ENCODE measurements at places on chromosomes 4 and X.
A peak's percentile ranks its signal among the peaks of the same experiment; 100 is the strongest.

GRCh38 chrX:13265549-13266132 lies 54.2 kb downstream of the ATXN3L start:
- DNase-seq, result no peak

GRCh38 chr4:183053681-183054080 lies 45.4 kb upstream of the WWC2 start:
- DNase-seq, result no peak

- DNase-seq, result no peak
These were observed 46.2 kb downstream of the FAM9B start for GRCh38 chrX:8987672-8988250.

DNA sequence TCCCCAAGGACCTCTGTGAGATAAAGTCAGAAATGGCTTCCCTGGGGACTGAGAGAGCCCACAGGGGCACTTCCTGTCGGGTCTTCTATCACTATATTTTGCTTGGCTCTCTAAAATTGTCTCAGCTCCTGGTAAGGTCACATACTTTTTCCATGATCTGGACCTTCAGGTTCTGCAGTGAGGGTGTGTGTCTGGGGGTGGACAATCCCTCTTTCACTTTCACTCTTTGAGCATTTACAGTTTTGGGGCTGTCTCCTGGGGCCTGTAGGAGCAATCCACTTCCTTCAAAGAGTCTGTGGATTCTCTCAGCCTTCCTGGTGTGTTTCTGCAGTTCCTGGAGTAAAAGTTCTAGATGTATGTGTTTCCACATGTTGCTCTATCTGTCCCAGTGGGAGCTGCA lies 335.7 kb downstream of the FSTL5 start:
- DNase-seq, result no peak

- no peak for DNase-seq
These were observed 36.1 kb upstream of the HMX1 start for GRCh38 chr4:8907596-8908205.

DNA sequence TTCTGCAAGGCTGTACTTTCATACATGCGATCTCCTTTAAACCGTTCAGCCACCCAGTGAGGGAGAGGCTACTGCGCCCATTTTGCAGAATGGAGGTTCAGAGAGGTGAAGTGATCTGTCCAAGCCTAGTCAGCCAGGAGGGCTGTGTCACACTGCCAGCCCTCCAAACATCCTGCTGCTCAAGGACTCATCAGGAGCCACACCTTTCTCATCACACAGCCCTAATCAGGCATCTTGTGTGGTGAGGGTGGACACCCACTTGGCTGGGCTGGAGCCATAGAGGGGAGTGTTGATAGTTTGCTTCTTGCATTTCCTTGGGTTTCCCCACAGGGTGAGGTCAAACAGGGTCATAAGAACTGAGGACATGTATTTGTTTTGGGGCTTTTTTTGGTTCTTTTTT lies 5.4 kb upstream of the CXCR3 start:
- DNase-seq, result no peak

DNA sequence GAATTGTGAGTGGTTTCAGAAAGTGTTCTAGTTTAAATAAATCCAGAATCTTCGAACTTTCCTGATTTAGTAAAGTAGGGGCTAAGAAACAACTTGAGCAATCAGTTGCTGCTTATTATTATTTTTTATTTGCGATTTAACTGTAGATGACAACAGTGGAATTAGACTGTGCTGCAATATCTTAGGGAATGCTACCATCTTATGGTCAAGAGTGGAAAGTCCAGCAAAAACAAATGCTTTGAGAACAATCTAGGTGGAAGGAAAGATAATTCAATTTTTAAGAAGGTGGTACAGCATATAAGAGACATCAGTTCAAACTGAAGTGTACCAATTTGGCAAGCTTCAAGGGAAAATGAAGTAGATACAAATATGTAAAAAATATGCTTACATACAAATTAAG lies 73.3 kb downstream of the CYLC1 start:
- no peak for DNase-seq

- DNase-seq, result peak; percentile 35
These were observed 11.2 kb upstream of the SCRG1 start for GRCh38 chr4:173410079-173410478.

DNA sequence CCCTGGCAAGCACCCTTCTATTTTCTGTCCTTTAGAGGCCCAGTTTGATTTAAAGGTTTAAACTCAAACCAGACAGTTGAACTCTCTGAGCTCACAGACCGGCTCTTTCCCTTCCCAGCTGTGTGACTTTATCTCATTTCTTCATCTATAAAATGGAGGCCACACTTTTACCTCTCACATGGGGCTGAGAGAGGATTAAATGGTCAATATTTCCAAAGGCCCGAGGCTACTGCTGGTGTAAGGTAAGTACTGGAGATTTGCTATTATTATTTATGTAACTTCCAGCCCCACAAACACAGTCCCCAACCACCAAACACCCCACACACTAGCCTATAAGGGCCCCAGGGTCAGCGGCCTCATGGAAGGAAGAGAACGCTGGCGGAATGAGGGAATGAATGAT lies 13.6 kb upstream of the CYTL1 start:
- DNase-seq, result no peak

DNA sequence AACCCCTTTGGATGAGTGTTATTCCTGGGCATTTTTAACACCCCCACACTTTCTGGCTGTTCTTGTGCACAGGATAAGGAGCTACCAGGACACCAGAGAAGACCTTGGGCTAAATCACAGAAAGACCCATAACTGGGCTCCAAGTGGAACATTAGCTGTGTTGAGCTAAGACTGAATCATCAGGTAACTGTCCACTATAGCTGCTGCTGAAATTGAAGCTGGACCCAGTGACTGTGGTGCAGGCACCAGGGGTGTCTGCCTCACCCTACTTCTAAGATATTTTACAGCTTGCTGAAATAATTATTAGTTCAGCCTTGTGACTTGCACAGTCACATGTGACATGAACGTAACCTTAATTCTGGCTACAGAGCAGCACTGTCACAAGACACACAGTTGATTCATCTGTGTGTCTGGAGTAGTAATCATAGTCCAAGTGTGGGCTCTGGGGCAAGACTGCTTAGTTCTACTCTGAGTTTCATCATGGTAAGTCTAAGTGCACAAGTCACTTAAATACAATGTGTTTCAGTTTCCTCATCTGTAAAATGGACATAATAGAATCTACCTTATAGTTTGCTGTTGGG lies 127.4 kb downstream of the SLC39A8 start:
- DNase-seq, result no peak

DNA sequence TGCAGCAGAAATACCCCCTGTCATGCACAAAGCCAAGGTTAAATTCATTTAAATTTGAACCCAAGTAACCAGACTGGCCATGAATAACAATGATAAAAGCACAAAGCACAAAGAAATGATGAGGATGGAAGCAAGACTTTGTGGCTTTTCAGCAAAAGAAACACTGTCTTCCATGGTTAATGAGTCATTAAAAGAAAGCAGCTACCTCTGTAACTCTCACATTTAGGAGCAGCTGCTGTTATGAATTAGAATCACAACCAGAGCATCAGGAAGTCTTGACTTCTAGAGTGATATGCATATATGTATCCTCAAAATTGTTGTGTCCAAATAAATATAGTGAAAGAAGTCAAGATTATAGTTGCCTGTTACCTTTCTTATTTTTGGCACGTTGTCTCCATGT lies 70.7 kb upstream of the RPS6KA6 start:
- DNase-seq, result no peak

DNA sequence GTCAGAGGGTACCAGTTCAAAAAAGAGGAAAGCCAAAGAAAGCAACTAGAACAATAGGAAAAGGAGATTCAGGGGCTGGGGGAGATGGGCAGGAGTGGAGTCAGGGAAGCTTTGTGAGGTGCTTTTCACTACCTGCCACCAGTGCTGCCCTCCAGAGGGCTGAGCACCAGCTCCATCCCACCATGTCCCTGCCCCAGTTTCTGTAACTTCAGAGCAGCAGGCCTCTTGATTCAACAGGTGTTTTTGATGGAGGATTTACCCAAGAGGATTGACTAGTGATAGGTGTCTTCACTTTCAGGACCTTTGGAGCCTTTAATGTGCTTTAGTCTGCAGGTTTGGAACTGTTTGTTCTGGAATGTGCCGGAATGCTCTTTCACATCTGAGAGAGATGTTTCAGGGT lies 12.1 kb downstream of the KIT start:
- DNase-seq, result no peak

DNA sequence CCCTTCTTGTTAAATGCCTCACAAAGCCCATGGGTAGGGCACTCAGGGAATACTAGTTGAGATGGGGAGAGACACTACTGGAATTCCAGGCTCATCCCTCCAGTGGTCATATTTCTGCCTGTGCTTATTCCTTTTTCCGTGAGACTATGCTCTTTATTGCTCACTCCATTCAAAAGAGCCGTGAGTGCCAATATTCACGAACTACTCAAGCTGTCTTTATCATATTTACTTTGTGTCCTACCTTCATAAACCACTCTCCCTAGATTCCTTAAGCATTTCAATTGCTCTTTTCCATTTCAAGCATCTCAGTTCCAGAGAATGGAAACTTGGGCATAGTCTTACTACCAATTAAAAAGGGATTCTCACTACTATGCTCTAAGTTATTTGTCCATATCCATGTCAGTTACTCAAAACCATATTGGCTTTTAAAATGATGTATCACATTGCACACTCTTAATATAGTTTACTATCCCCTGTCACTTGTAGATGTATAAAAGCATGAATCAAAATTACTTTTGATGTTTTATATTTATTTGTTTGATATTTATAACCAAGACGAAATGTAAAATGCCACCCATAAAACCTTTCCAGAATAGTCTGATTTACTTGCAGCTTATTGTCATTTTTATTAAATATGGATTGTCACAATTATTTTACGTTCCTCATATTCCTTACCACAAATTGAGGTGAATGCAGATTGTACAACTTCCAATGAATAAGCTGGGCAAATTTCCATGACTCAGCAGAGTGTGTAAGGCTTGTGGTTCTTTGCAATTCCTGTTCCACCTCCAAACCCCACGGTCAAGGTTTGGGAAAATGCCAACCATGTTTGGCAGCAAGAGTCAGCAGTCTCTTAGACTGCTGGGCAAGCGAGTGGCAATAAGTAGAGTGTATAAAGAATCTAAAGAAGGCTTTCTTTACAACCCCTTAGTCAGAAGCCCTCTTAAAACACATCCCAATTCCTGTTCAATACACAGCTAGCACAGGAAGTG lies 24.4 kb downstream of the ENOX2 start:
- no peak for DNase-seq

DNA sequence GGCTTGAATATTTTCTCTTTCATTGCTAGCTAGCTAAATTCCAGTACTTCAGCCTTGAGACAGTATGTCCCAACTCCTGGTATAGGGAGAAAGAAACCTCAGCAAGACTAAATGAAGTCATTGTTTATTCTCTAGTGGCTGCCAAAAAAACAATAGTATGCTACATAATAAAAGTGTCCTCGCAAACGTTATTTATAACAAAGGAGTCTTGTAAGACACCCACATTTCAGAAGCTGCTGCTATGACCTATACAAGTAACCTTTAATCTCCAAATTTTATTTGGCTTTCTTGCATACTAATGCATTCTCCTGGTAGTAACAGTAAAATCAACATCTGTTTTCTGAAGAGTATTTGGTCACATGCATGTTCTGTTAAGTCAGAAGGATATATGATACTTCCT lies 28.8 kb downstream of the NEK1 start:
- no peak for DNase-seq

DNA sequence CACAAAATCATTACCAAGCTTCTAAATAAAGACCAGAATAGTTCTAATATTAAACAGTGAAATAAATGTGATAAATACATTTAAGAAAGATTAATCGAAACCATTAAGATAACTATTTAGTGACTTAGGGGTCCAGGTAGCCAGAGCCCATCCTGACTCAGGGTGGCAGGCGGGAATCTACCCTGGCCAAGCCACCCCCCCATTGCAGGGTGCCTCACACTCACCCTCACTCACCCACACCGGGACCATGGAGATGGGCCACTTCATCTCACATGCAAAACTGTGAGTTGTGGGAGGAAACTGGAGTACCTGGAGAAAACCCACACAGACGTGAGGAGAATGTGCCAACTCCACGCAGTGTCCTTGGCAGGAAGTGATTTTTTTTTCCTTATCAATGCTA lies 237.6 kb upstream of the HAND2 start:
- DNase-seq, result no peak

GRCh38 chrX:121569609-121570008 lies 522.2 kb downstream of the GLUD2 start:
- DNase-seq, result no peak

- no peak for DNase-seq
These were observed 82.1 kb downstream of the SLC39A8 start for GRCh38 chr4:102263024-102263787.

- DNase-seq, result no peak
These were observed 23.9 kb downstream of the SORBS2 start for GRCh38 chr4:185787926-185788679.

GRCh38 chr4:147790412-147790811 lies 58.5 kb downstream of the ARHGAP10 start:
- DNase-seq, result no peak

DNA sequence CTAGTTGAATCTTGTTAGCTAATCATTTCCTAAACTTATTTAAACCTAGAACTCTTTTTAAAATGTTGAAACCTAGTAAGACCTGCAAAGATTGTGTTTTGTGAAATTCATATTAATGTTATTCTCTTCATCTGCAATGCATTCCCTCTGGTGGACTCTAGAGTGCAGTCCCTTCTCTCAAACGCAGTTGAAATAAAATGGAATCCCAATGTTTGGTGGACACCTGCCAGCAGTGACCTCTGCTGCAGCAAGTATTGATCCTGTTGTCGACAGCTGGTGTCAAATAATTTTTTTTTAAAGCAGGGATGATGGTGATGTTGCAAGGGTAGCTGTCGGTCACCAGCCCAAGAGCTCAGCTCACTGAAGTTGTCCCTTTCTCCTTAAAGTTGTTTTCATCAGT lies 492.0 kb downstream of the ZIC3 start:
- DNase-seq, result no peak

- no peak for DNase-seq
These were observed 2.0 kb downstream of the CHST7 start for GRCh38 chrX:46575586-46575985.

- no peak for DNase-seq
These were observed 187.7 kb upstream of the GATB start for GRCh38 chr4:151948351-151949016.

- DNase-seq, result no peak
These were observed 8.6 kb downstream of the SPATA4 start for GRCh38 chr4:176186671-176187395.

DNA sequence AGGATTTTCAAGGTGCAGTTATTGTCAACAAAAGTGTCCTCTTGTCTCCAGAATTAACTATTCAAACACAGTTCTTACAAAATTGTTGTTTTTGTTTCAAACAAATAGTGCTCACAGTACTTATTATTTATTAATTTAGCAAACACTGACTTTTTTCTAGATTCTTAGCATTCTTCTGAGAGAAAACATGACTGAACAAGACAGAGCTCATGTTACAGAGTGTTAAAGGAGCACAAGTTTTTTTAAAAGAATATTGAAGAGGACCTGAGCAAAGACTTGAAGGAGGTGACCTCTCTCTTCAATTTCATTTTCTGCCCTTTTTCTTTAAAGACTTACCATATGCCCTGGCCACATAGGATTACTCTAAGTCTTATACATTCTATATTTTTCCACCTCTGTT lies 2220.3 kb upstream of the AGA start:
- no peak for DNase-seq

- DNase-seq, result no peak
These were observed 20.1 kb downstream of the ARHGEF9 start for GRCh38 chrX:63764946-63765345.

- DNase-seq, result peak; percentile 72
These were observed 59.4 kb downstream of the TSC22D3 start for GRCh38 chrX:107716118-107716684.

Measured in frontal cortex (tissue), 4 donors.